ENCODE measurements at places on chromosomes 2 and 18.
A peak's percentile ranks its signal among the peaks of the same experiment; 100 is the strongest.

GRCh38 chr2:124875627-124876244 lies 850.6 kb downstream of the CNTNAP5 start:
- DNase-seq, result no peak

GRCh38 chr2:46743021-46743420 lies 172.6 kb downstream of the MCFD2 start:
- DNase-seq, result no peak

DNA sequence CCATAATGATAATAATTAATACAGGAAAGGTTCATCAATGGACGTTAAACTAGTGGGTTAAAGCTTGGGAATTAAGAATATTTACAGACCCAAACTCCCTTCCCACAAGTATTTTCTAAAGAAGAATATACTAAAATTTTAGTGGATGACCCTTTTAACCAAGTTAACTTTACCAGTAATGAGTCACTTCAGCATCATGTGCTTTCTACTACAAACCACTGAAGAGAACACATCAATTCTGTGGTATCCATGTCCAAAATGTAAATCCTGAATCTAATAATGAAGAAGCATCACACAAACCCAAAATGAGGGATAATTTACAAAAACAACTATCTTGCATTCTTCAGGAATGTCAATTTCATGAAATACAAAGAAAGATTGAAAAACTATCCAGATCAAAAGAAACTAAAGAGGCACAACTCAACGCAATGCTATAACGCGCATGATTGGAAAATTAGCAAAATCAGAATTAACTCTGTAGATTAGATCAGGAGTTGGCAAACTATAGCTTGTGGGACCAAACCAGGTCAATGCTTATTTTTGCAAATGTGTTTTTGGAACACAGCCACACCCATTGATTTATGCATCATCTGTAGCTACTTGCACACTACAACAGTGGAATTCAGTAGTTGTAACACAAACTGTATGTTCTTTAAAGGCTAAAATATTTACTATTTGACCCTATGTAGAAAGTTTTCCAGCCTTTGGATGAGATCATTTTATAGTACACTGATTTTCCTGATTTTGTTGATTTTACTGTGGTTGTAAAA lies 27.5 kb downstream of the COPS8 start:
- DNase-seq, result no peak

DNA sequence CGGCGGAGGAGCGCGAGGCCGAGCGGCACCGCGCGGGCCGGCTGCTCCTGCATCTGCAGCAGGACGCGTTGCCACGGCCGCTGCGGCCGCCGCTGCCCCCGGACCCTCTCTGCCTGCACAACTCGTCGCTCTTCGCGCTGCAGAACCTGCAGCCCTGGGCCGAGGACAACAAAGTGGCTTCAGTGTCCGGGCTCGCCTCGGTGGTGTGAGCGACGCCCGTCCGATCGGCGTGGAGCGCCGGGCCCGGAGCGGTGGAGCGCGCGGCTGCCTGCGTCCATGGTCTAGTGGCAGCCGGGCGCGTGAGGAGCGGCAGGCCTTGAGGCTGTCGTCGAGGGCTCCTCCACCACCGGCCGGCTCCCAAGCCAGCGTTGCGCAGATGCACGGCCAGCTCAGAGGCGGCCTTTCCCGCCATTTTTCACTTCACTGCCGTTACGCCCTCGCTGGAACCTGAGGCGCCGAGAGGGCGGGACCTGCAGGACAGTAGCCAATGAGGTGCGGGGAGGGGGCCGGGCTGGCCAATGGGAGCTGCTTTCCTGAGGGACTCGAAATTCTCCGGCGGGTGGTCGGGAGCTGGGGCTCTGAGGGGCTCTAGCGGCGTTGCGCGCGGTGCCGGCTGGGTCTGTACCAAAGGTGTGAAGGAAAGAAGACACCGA lies 1.9 kb downstream of the TLX2 start:
- DNase-seq, result peak; percentile 54

DNA sequence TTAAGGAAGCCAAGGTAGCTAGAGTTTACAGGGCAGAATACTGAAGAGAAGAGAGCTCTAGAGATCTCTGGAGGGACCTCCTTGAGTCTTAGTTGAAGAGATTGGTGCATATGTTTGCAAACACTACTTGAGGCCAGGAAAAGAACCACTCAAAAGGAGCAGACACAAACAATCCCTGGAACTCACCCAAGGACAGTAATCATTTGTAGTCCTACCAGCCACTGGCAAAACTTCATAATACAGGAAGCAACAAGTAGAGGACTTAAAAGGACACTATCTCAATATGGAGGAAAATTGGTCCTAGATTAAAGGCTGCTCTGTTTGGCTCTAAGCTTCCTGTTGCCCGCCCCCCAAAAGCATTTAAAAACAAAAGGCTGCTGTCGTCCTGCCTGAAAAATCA lies 46.9 kb upstream of the UBXN4 start:
- no peak for DNase-seq

DNA sequence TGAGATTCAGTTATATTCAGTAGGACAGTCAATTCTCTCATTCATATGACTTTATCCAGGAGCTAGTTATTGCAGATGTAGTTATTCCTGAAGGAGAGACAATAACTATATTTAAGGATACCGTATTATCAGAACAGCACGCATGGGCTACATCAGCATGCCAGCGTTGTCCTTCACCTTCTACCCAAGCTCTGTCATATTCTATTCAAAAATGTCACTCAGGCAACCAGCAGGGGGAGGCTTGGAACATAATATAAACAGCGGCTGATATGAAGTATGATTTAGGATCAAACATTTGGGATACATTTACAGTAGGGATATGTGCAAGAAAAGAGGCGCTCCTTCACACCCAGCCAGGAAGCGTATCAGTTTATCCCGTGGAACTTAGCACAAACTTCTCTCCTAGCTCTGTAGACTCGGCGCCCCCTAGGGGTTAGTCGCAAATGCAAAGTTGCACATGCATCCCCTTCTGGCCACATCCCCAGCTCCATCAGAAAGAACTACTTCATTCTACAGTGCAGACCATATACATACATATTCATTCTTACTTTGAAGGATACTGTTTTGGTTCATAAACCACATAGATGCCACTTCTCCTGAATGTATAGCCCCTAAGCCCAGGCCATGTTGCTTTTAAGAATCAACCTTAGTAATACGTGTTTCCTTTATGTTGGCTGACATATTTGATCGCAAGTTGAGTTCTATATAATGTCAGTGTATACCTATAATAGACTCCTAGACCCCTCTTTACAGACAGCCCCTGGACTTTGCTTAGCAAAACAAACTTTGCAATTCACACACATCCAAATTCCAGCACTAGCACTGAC lies 759.4 kb downstream of the ADCYAP1 start:
- DNase-seq, result peak; percentile 40

DNA sequence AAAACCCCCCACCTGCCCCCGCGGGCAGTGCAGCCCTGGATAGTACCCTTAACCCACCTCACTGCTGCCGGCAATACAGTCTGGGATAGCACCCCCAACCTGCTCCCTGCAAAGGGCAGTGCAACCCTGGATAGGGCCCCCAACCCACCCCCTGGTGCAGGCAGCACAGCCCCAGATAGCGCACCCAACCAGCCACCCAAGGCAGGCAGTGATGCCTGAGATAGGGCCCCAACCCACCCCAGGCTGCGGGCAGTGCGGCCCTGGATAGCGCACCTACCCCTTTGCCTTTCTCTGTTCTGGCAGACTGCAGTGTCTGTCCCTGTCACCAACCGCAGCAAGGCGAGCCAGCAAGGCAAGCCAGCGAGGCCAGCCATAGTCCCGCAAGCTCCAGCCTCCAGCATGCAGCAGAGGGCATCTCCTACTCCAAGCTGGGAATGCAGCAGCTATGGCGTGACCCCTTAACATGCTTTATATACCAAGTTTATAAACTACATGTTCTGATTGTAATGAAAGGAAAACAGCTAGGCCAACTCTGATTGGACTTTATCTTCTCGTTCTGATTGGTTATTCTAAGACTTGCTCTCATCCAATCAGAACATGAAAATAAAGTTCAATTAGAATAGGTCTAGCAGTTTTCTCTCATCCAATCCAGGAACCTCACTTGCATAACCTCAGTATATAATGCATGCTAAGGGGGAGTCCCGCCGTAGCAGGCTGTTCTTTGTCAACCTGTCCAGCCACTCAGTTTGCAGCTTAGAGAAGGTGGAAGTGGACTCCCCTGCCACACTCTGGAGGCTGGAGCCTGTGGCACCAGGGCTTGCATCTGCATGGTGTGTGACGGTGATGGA lies 34.1 kb upstream of the ANKRD62 start:
- DNase-seq, result no peak

- DNase-seq, result no peak
Measured at GRCh38 chr2:23604731-23605130, 219.8 kb downstream of the KLHL29 start.

GRCh38 chr2:37809931-37810570 lies 115.0 kb upstream of the RMDN2 start:
- no peak for DNase-seq

- DNase-seq, result no peak
Measured at GRCh38 chr2:138446043-138446442, 55.5 kb upstream of the SPOPL start.

- DNase-seq, result no peak
Measured at GRCh38 chr2:231709636-231709980, 1.3 kb downstream of the PTMA start.

GRCh38 chr2:5111581-5111980 lies 580.6 kb upstream of the SOX11 start:
- no peak for DNase-seq

DNA sequence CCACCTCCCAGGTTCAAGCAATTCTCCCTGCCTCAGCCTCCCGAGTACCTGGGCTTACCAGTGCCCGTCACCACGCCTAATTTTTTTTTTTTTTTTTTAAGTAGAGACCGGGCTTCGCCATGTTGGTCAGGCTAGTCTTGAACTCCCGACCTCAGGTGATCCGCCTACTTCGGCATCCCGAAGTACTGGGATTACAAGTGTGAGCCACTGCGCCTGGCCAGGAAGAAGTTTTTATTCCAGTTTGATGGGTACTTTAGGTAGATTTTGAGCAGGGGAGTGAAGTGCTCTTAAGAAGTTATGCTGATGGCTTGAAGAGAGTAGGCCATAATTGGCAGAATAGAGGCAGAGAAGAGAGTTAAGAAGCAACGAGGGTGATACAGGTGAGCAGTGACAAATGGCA lies 25.3 kb downstream of the FZD5 start:
- no peak for DNase-seq

GRCh38 chr18:27263369-27263768 lies 78.3 kb upstream of the CHST9 start:
- no peak for DNase-seq

DNA sequence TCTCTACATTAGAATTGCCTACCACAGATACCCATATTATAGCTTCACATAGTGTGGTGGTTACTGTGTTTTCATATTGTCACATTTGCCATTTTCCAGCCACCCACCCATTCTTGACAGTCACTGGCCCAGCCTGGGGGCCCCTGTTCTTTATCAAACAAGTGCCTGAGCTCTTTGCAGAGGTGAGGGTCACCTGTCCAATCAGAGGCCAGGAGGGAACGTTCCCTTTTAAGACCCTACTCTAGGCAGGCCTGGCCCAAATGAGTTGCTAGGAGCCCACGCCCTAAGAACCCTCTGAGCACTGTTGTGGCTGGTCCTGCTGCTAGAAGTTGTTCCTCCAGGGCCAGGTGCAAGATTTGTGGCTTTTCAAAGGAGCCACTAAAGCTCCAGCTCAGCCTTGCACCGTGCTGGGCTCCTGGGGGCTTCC lies 5.2 kb downstream of the IL37 start:
- DNase-seq, result no peak

- DNase-seq, result no peak
Measured at GRCh38 chr2:159803235-159803962, 5.4 kb upstream of the CD302 start.

- no peak for DNase-seq
Measured at GRCh38 chr2:11329776-11330175, 14.7 kb downstream of the ROCK2 start.

DNA sequence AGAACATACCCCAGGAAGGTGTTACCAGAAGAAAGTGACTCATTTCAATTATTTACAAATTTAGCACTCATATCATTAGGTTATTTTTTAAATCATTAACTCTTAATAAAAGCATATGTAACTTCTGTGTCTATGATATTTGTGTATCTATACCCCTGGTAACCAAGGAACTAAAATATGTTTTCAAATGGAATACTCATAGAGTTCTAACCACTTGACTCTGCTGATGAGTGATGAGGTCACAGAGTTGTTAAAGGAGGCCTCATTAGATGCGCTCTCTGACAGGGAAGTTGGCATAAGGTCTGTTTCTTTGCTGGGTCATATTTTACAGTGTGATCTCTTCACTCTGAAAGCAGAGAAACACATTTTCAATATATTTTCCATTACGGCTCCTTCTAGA lies 73.4 kb downstream of the CCDC150 start:
- DNase-seq, result no peak

GRCh38 chr18:79206444-79206843 lies 137.2 kb downstream of the ATP9B start:
- no peak for DNase-seq

DNA sequence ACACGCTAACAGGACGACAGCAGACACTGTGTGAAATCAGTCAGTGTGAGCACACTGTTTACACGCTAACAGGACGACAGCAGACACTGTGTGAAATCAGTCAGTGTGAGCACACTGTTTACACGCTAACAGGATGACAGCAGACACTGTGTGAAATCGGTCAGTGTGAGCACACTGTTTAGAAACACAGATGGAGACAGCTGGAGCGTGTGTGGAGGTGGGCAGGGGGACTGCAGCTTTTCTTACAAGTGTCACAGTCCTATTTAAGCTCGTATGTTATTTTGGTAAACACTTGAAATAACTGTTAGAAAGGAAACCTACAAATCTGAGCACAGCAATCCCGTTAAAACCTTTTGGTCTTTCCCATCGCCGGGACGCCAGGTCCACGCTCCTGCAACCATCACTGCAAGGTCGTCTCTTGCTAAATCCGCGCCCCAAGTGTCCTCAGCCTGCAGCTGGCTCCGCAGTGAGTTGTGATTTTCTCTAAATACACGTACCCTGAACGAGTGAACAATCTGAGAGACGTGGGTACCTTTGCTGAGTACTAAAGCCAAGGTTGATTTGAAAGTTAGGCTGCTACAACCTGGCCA lies 58.9 kb upstream of the CTDP1 start:
- DNase-seq, result no peak

GRCh38 chr2:64904413-64905329 lies 84.5 kb upstream of the SLC1A4 start:
- no peak for DNase-seq

- DNase-seq, result no peak
Measured at GRCh38 chr18:986051-986450, 81.4 kb downstream of the ADCYAP1 start.
